ENCODE measurements at places on chromosomes 7 and 10.

DNA sequence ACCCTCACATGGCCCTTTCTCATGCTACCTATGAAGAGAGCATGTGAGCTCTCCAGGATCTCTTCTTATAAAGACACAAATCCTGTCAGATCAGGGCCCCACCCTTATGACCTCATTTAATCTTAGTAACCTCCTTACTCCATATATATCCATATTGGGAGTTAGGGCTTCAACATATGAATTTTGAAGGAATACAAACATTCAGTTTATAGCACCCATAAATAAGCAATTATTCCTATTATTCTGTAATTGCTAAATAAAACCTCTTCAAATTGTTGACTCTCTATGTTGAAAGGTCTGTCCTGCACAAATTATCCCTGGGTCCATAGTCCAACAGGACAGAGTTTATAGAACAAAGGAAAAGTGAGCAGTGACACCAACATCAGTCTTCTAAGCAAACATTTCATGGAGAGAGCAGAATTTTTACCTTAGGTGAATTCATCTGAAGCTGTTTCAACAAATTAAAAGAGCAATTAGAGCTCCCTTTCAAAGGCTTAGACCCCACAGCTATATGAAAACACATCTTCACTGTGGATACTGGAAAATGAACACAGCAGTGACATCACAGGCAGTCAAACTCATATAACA is 12.2 kb downstream of the DOCK4 start:
- DNase-seq: no peak

GRCh38 chr10:12214763-12215218 is 18.8 kb downstream of the CDC123 start:
- DNase-seq: peak; percentile 62

DNA sequence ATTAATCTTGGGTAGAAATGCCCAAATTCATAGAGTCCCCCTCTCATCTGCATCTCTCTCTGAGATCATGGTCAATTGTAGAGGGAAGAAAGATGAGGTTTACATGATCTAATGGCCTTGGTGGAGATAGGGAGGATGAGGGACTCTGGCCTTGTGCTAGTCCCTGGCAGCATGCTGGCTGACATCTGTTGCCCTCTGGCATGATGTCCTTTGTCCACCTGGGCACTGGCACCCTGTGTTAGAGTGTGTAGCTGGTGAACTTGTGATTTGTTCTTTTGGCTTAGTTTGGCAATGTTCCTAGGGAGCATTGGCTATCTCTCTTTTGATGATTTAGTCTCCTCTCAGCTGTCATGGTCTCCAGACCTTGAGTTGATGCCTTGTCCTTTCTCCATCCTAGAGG is 103.2 kb downstream of the DYNC1I1 start:
- DNase-seq: no peak

DNA sequence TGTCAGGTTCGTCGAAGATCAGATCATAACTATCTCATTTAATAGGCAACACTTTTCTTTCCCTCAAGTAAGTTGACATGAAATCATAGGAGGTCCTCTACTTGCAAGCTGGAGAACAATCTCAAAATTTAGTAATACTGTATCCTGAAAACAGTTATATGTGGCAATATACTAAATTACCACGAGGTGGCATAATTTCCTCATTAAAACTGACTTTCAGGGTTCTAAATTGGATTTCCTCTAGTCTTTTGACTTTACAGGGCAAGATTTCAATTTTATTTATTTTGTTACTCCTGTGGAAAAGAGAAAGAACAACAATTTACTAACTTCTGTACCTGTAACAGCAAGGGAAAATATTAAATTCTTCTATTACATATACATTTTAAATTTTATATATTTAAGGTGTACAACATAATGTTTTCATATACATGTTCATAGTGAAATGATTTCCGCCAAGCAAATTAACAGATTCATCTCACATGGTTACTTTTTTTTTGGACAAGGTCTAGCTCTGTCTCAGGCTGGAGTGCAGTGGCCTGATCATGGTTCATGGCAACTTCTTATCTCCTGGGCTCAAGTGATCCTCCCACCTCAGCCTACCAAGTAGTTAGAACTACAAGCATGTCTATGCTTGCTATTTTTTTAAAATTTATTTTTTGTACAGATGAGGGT is 53.4 kb upstream of the CYP2C18 start:
- DNase-seq: peak; percentile 6

DNA sequence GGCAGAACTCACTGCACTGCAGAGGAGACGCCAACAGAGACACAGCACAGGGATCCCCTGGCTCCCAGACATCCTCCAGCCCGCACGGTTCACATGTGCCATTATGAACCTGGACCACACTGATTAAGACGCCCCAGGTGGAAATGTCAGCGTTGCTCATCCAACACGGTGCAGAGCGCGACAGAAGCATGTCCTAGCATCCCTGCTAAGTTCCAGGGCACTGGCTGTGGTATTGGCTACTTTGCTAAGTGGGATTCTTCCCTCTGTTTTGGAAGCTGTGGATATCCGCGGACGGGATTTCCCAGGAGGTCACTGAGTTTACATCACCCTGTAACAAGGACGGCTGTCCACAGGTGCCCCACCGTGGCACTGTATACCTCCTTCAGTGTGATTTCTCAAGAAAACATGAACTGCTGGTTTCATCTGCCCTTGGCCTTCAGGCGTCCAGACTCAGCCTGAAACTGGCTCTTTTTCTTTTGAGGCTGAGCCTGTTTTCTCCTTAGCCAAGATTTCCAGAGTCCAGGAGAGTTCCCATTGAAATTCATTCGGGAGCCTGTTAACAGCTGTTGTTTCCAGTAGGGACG is 324.0 kb downstream of the WDR37 start:
- no peak for DNase-seq

DNA sequence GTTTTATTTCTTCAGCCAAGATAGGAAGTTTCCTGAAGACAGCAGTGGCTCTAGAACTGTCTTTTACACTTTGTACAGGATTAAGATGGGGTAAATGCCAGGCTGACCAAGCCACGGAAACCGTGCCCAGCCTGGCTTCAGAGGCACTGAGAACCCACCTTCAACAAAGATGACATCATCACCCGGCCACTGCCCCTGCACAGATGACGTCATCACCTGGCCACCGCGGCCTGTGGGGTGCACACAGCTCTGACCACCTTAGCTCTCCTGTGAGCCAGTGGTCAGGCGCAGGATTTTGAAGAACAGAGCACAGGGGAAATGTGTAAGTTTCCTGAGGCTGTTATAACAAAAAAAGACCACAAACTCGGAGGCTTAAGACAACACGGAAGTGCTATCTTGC is 486.4 kb upstream of the MKI67 start:
- DNase-seq: no peak

DNA sequence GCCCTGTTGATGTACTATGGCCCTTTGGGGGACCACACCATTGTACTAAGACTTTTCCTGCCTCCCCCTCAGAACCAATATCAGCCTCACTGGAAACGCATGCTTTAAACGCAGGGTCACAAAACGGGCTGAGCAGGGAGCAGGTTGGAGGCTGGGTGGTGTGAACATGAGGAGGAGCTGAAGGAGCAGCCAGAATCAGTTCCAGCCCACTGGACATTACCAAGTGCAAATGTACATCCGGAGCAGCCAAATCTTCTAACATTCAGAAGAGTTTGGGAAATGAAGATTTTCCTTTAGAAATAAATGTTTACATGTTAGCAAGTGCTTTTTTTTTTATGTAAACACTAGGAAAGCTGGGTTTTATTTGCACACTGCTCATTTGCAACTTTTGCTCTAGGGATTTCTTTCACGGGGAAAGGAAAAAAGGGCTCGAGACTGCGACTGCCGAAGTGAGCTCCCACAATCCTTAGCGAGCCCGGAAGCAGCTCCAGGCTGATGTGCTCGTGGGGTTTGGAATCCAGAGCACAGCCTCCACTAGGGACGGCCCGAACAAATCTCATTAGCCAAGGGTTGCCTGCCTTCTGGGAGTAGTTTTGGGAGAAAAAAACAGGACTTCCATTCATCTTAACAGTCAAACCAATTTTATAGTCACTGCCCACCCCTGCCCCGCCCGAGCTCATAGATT is 108.0 kb upstream of the YAE1 start:
- DNase-seq: no peak

GRCh38 chr7:91541641-91542040 is 277.4 kb downstream of the FZD1 start:
- no peak for DNase-seq

DNA sequence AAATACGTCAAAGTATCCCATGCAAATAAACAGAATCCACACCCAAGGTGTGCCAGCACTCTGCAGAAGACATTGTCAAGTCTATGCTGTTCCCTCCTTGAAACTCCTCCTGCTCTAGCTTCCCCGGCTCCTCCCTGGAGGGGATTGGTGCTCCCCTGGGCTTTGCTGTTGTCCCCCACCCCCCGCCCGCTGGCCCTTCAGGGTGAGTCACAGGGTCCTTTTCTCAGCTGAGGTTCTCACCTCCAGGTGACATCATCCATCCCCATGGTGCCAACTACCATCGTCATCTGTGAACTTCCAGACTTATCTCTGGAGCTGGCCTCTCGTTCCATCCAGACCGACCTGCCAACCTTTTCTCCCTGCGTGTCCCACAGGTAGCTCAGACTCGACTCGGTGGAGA is 77.0 kb downstream of the ITIH5 start:
- DNase-seq: no peak

DNA sequence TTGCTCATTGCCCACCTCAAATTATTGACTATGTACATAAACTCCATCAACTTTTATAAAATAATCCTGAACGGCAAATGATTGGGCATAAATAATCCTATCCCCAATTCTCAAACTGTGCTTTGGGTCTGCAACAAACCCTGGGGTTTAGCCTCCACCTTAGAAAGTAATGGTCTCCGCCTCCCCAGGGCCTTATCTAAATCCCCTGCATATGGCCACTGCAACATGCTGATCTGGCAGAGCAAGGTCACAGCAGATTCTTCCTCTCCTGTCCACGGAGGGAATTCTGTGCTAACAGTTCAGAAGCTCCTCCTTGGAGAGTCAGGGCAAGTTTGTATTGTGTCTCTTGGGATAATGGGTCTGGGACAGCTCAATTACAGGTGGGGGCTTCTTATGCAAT is 18.4 kb downstream of the FXYD4 start:
- DNase-seq: no peak

DNA sequence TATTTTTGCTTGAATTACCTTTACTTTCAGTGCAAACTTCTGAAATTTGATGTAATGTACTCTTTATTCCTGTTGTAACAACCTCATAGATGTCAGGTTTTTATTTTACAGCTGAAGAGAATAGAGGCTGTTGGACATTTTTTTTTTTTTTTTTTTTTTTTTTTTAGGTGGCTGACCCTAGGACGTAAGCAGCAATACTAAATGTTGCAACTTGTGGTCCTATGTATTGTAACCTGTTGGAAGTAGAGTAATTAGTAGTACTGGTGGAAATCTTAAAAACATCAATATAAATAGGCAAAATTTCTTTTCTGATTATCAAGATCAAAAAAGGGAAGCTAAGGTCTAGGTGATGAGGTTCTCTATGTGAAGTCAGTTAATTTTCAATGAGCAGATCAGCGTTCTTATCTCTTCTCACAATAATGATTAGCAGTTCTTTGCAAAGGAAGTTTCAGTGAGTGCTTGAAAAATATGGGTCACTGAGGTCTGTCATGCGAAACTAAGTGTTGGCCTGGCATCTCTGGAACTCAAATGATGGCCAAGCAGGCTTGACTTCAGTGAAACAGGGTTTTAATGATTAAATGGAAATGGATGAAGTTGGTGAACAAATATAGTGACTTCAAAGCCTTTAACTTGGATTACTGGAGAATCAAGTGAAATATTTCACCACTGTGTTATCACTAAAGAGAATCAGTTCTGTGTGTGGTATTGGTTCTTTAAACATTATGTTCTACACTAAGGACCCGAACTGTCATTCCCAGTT is 42.7 kb downstream of the BICC1 start:
- DNase-seq: peak; percentile 93

DNA sequence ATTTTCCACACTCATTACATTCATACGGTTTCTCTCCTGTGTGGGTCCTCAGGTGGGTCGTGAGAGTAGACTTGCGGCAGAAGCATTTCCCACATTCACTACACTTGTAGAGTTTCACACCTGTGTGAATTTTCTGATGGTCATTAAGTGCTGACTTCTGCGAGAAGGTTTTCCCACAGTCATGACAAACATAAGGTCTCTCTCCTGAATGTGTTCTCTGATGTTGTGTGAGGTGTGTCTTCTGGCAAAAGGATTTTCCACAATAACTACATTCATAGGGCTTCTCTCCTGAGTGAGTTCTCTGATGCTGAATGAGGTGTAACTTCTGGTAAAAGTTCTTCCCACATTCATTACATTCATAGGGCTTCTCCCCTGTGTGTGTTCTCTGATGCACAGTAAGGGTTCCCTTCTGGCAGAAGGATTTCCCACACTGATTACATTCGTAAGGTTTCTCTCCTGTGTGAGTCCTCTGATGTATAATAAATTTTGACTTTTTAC is 15.1 kb downstream of the ZNF12 start:
- DNase-seq: peak; percentile 47

DNA sequence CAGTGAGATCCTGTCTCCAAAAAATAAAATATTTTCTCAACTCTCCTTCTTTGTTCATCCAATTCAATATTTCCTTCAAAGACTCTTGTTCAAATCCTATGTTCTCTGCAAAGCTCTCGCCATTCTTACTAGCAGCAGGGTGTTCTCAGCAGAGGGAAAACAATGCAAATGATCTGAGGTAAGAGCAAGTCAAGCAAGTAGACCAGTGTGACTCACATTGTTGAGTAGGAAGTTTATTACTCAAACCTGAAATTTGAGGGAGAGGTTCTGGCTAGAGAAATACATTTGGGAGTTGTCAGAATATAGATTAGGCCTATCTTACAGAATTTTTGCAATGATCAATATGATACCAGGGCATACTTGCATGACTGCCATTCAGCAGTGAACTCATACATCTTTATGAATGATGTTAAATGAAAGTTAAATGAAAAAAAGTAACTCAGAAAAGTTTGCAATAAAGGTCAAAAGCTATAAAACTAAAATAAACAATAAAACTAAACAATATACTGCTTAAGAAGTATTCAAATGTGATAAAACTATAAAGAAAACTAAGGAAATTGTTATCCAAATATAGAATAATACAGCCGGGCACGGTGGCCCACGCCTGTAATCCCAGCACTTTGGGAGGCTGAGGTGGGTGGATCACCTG is 5.8 kb downstream of the IDE start:
- DNase-seq: peak; percentile 40

DNA sequence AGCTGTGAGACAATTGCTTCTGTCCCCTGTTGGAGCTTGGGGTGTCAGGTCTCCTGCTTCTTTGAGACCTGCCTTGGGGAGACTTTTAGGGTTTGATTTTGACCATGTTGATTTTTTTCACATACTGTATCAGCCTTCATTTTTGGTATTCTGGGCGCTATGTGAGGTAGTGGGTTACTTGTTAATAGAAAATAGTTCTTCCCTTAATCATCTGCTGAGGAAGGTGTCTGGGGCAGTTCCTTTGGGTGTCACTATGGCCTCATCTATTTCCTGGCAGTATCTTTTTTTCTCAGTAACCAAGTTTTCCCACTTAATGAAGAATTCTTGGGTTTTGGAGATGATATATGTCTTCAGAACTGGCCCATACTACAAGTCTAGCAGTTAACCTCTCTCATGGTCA is 4.6 kb upstream of the NOLC1 start:
- no peak for DNase-seq

DNA sequence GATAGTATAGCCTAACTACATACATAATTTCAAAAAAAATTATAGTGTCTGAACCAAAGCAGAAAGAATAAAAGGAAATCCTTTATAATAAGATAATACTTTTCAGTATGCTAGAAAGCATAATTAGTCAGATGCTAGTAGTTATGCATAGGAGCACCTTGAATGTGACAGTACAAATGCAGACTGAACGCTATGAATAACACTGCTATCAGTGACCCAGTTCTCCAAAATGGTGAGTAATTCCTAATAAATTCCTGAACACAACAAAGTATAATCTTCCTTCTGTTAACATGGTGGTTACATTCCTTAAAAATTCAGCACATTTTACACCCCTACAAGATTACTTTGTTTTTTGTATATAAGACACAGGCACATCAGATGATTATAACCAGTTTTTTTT is 1.2 kb upstream of the CHPF2 start:
- no peak for DNase-seq
